ENCODE measurements at places on chromosomes 3 and 15.

DNA sequence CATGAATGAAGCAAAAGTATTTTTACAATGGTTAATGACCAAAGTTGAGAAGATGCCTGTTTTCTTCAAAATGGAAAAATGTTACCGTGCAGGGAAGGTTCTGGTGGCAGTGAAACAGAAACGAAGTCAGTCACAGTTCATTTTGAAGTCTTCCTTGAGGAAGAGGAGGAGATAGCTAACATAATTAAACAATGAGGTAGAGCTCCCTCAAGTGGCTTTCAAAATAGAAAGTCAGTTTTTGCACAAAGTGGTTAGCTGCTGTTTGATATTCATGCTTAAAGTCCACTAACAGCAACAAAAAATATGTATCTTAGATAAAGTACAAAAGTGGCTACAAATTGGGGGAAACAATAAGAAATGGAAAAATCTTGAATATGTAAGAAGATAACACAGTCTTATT, 87.3 kb downstream of the TFG start:
- DNase-seq, result no peak

DNA sequence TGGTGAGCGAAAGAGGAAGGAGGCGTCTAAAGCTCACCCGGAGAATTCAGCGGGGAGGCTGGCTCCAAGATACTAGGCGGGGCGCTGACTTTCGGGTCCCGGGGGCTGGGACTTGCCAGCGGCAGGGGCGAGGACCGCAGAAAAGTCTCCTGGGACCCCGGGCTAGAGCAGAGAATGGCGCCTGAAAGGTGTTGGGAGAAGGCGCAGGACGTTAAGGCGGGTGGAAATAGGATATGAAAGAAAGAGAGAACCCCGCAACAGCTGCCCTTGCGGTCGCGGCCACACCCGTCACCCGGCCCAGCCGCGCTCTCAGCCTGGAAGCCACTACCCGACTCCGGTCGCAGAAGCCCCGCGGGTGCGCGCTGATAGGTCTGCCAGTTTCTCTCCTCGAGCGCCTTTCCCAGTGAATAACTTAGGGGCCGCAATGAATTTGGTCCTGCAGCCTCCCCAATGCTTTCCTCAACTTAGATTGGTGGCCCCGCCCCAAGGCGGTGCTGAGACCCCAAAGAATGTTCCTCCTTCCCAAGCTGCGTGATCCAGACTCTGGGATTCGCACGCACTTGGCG, 604 bp downstream of the LTK start:
- DNase-seq, result no peak

GRCh38 chr3:37864904-37865303, 3.2 kb downstream of the CTDSPL start:
- no peak for DNase-seq

DNA sequence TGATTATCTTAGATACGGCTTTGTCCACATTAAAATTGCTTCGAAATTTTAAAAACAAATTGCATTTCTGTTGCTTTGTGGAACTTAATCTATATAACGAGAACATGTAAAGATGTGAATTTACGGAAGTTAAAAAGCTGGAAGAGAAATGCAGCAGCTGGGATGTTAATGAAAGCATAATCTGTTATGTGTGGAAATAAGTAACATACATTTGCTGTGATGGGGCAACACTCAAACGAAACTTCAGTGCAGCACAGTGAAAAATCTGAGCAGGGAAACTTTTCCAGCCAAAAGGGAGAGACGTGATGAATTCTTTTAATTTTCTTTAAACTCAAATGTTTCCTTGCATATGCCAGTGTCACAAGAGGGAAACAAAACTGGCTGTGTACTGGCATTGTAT, 276.7 kb upstream of the LMCD1 start:
- no peak for DNase-seq

GRCh38 chr15:96245252-96245651, 85.2 kb upstream of the NR2F2 start:
- DNase-seq, result no peak

- DNase-seq, result no peak
Measured at GRCh38 chr15:66761726-66762595, 59.9 kb downstream of the SMAD6 start.

GRCh38 chr3:160693191-160693590, 16.2 kb downstream of the ARL14 start:
- no peak for DNase-seq

DNA sequence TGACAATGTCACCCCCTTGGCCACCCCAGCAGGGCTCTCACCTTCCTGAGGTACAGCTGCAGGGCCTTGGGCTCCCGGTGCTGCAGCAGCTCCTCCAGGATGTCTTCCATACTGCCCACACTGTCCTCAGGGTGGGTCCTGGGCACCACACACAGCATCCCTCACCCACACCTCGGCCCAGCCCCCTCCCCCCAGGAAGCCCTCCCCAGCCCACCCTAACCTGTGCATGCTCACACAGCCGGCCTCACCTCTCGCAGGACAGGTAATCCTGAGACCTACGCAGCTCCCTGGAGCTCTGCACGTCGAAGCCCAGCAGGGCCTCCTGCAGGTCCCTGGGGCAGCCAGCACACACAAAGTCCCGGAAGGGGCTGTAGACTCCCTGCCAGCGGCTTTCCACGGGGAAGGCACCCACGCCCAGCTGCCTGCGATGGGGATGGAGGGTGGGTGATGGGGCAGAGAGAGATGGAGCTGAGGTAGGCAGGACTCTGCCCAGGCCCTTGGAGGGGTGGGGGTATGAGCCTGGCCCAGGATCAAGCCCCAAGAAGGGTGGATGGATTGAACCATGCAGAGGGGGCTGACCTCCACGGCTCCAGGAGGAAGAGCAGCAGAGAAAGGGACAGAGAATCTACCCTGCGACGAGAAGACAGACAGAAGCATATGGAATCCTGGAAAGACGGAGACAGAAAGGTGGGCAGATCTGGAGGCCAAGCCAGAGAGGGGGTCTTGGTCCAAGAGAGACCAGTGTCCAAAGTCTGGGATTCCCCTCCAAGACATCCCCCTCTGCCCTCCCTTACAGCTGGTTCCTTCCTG, 16.7 kb downstream of the ALS2CL start:
- no peak for DNase-seq

- no peak for DNase-seq
Measured at GRCh38 chr15:25860885-25861866, 2.0 kb downstream of the ATP10A start.

DNA sequence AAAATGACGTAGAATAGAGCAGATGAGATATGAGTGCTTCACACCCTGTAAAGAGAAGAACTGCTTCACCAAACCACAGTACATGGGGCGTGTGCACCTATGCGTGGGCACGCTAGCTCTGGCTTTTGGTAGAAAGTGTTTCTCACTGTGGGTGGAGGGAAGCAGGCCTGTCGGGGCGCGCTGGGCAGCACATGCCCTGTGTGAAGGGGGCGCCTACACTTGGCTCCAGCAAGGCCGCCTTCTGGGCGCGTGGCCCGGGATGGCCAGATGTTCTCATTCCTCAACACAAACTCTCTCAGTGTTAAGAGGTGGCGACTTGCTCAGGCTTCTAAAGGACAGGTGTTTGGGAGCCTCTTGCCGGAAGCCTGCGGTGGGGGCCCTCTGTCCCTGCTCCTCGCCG, 90.0 kb downstream of the FBLN2 start:
- DNase-seq, result no peak

GRCh38 chr3:30704931-30705890, 98.8 kb downstream of the TGFBR2 start:
- no peak for DNase-seq

DNA sequence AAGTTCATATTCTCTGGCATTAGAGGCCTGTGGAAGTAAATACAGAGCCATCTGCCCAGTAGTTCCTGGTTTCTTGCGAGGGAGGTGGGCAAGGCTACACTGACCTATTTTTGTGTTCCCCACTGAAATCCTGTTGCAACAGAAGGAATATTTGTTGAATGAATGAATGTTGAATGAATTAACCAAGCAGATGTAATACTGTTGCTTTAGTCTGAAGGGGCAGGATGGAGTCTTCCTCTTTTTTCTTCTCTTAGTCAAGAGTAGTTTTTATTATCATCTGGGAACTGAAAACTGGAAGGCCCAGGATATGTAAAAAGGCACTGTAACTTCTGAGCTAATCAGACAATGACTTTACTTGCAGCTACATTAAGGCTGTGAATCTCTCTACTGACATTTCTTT, 17.1 kb downstream of the BLOC1S6 start:
- DNase-seq, result no peak

- no peak for DNase-seq
Measured at GRCh38 chr3:15726043-15726442, 71.7 kb downstream of the ANKRD28 start.

- DNase-seq, result no peak
Measured at GRCh38 chr3:152658977-152659720, 175.8 kb upstream of the P2RY1 start.

DNA sequence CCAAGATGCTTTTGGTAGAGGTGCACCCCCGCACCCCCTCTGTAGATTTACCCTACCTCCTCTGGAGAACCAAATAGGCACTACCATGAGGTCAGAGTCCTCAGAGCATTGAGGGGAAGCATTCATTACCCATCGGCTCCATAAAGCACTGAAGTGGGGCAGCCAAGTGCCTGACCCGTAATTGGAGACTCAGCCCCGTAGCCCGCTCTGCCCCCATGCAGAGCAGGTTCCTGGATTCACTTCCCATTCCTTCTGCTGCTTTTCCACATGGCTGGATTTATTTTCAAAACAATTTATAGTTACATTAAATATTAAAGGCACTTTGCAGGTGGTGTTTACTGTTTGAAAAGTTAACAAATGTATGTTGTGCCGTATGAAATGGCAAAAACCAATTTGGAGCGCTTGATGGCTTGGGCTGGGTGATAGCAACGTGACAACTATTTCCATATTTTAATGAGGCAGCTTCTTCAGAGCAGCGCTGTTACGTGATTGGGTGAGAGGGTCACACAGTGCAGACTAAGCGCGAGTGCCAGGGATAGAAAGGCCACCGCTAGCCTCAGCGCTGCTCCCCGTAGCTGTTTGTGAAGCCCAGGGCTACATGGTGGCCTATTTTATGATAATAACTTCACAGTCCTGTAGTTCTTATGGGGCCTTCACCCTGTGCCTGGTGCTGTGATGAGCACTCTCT, 373.8 kb upstream of the PROK2 start:
- DNase-seq, result no peak

DNA sequence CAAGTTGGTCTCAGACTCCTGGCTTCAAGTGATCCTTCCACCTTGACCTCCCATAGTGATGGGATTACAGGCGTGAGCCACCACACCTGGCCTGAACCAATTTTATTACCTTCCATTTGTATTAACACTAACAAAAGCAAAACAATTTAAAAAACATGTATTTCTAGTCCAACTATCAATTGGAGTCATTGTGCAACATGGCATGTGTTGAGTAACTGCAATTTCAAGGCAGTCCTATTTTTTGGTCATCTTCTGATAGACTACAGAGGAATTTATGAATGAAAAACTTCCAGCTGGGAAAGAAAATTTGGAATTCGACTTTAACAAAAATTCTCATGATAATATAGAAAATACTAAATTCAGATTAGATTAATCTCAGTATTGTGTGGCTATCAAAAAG, 16.8 kb downstream of the SPTSSB start:
- no peak for DNase-seq

DNA sequence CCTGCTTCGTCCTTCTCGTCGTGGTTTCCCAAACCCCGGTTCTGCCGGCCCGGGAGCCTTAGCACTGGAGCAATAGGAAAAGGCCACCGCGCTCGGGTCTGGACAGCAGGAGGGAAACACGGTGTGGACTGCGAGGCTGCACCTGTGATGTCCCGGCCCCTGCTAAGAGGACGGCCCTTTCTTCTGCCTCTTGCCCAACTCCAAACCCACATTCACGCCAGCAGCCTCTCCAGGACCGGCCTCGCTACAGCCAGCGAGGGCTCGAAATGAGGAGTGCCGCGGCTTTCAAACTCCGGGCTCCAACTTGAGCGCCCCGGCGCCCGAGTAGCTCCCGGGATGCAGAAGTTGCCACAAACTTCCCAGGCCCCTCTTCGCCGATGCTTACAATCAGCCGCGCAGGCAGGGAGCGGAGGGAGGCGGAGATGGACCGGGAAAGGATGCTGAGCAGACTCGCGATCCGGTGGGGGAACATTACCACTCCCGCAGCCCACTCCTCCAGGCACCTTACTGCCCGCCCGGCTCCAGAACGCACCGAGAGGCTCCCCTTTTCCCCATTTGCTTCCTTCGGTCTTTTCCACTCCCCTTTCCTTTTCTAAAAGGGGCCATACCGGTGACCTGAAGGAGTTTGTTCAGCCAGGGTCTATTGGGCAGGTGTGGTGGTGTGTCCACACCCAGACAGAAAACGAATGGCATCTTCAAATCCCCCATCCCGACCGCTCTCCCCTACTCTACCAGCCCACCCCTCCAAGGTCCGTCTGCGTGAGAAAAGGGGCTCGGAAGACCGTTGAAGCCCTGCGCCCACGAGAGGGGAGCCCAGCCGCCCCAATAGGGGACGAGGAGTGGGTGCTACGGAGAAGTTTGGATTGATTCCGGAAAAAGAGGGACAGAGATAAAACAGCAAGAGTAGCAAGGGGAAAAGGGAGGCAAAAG, 18.8 kb upstream of the SATB1 start:
- no peak for DNase-seq

- no peak for DNase-seq
Measured at GRCh38 chr3:42375121-42375800, 35.1 kb downstream of the LYZL4 start.

- no peak for DNase-seq
Measured at GRCh38 chr3:50068134-50068533, 20.6 kb upstream of the RBM5 start.

DNA sequence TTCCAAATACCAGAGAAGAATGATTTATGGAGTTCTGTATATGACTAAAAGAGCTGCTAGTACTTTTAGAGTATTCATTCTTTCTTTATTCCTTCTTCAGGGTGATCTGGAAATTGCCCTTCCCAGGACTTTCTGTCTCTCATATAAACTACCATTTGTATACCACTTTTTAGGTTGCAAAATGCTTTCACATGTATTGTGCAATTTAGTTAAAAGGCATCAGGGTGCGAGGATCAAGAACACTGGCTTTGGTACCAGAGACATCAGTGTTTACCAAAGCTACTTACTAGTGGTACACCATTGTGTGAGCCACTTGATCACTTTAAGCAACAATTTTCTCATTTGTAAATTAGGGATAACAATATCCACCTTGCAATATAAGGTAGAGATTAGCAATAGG, 251.4 kb downstream of the TIGIT start:
- no peak for DNase-seq

DNA sequence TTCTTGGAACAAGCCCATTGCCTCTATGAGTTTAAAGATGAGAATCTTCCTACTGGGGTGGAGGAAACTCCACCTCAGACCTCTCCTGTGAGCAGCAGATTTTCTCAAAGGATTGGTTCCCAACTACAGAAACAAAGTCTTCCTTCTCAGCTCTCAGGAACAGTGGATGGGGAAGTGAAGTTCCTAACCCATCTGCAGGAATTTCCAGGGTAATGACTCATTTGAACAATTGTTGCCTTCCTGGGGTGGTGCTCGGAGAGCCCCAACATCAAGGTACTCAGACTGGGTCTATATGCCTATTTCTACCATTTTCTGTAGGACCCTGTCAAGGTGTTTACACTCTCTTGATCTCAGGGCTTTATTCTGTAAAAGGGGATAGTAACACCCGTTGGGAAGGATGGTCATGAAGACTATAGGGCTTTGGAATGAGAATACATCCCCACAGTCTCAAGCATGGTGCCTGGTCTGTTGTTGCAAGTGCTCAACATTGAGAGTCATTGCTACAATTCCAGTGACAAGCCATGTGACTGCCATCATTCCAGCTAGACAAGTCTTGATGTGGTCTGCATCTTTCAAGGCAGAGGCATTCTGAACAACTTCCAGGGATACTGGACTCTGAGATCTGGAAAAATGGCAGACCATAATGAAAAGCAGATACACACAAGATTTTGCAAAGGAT, 33.0 kb downstream of the TRIM42 start:
- DNase-seq, result no peak

GRCh38 chr3:54213907-54214306, 91.6 kb downstream of the CACNA2D3 start:
- no peak for DNase-seq

Measured in fibroblast of skin of left biceps (primary cell).